ENCODE measurements at places on chromosomes 1 and 21.

- DNase-seq: no peak
Measured at GRCh38 chr1:71885171-71885570, 397.2 kb downstream of the NEGR1 start.

GRCh38 chr1:74641876-74642275 lies 31.7 kb downstream of the ERICH3 start:
- no peak for DNase-seq

DNA sequence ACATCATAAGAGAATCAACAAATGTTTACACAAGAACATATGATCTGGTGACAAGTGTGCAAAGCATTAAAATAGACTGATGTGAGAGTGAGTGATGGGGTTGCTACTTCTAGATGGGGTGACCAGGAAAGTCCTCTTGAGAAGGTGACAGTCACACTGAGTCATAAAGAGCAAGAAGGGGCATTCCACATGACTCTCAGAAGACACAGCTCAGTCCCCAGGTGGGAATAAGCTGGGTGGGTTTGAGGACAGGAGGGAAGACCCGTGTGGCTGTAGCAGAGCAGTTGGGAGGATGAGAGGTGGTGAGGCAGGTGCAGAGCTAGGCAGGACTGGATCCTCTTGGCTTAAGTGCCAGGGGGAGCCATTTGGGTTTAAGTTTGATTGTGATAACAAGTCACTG lies 53.1 kb downstream of the TNR start:
- no peak for DNase-seq

DNA sequence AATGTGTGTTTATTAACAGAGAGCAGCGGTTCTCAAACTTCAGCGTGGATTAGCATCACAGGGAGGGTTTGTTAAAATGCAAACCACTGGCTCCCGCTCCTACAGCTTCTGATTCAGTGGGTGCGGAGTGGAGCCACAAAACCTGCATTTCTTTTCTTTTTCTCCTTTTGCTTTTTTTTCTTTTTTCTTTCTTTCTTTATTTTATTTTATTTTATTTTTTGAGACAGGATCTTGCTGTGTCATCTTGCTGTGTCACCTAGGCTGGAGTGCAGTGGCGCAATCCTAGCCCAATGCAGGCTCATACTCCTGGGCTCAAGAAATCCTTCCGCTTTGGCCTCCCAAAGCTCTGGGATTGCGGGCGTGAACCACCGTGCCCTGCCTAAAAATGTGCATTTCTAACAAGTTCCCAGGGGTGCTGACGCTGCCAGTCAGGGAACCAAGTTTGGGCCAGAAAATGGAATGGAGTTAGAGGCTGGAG lies 20.9 kb upstream of the SLC1A7 start:
- DNase-seq: no peak

DNA sequence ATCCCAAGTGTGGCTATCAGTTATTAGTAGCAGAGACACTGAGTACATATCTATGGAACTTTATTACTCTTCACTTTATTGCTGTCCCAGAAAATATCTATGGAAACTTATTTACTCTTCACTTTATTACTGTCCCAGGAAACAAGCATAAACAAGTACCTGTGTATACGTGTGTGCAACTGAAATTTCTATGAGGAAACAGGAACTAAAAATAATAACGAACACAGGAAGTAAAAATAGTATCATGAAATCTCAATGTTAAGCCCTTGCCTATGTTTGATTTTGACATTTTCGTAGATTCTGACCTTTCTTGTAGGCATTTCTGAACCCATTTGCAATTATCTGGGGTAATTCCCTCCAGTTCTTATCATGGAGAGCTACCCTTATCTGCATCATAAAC lies 64.9 kb upstream of the KRTAP19-8 start:
- DNase-seq: no peak

DNA sequence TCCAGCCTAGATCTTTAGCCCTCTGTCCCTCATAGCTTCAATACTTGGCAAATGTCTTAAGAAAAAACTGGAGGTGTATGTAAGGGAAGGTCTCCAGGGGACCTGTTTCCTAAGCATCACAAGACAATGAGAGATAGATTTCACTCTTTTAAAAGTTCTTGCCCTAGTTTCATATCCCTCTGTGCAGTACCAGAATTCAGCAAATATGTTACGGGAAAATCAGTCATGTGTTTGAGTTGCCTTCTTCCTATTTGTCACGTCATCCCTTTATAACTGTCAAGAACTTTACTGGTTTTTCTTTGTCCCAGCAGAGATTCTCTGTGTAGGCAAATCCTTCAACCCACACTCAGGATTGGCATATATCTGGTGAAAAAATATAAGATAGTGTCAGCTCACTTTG lies 32.3 kb downstream of the DNASE2B start:
- DNase-seq: no peak

GRCh38 chr1:159923203-159924024 lies 1.9 kb downstream of the TAGLN2 start:
- DNase-seq: peak; percentile 53

DNA sequence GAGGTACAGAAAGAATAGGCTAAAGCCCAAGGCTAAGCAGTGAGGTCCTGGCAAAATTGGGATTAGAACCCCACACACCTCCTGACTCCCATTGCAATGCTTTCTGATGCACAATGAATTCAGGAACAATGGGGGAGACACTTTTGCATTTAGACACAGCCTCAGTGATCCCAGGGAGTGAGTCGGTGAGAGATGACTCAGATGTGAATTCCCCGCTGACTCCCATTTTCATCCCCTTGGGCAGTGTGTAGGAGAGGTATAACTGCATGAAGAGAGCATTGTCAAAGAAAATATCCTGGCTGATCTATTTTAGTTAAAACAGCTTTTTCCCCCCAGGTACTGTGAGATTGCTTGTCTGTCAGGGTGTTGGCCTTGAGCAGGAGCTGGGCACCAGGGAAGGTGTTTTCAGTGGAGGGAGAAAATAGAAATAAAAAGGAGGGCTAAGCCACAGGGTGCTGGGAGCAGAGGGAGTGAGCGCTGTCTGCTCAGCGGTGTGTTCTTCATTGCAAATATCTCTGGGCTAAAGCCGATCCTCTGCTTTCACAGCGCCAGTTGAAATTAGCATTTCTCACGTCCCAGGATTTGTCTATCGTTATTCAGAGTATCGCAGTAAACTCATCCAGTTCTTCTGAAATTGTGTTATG lies 247.7 kb upstream of the PTBP2 start:
- no peak for DNase-seq

DNA sequence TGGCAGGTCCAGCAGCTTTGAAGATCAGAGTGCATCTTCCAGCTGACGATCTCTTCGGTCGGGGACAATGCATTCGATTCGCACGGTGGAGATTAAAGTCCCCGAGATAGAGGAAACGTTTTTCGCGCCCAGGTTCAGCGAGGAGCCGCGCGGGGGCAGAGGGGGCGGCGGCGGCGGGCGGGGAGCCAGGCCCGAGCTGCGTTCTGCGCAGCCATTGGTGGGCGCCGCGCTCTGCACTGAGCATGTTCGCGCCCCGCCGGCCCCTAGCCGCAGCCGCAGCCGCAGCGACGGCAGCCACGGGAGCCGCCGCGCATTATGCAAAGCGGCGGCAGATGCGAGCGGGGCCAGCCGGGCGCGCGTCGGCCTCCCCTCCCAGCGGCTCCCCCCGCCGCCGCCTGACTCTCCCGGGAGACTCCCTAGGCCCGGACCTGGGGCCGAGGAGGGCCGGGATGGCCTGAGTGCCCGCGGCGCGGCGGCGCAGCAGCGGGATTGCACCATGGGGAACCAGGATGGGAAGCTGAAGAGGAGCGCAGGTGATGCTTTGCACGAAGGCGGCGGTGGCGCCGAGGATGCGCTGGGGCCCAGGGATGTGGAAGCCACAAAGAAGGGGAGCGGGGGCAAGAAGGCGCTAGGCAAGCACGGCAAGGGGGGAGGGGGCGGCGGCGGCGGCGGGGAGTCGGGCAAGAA lies at the start of gene FMN2:
FMN2 (plus strand) TSS at position 270 of the 687 bp plus-strand sequence; CDS start at position 497, 227 bp downstream.
- peak; percentile 93 for DNase-seq

DNA sequence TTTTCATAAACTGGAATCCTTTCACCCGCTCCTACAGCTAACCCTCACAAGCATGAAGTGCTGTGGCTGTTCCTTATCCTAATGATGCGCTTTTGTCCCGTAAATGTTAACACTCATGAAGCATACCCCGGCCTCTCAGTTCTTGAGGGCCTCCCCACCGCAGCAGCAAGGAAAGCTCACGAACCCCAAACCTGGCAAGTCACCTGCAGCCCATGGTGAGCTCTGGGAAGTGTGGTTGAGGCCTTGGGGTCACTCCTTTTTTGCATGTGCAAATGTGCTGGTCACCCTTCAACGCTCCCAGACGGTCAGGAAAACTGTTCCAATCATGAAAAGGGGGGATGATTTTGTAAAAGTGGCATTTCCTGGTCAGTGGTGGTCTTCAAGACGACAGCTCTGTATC lies 124.6 kb downstream of the PRDM2 start:
- DNase-seq: no peak

DNA sequence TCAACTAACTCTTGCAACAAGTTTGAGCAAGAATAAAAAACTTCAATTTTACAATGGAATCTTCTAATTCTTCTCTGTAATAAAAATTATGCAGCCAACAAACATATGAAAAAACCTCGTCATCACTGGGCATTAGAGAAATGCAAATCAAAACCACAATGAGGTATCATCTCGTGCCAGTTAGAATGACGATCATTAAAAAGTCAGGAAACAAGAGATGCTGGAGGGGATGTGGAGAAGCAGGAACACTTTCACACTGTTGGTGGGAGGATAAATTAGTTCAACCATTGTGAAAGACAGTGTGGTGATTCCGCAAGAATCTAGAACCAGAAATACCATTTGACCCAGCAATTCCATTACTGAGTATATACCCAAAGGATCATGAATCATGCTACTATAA lies 327.5 kb upstream of the LYPLAL1 start:
- no peak for DNase-seq

GRCh38 chr1:12658531-12659453 lies 14.9 kb downstream of the AADACL4 start:
- DNase-seq: peak; percentile 77

GRCh38 chr1:152036267-152037216 lies at the start of gene S100A11:
Gene S100A11, minus strand, starts transcription at chr1:152037004. Its CDS starts 89 bp downstream, at chr1:152036915.
- DNase-seq: peak; percentile 84

GRCh38 chr1:14113841-14114567 lies 414.0 kb downstream of the PRDM2 start:
- DNase-seq: peak; percentile 69

GRCh38 chr1:233439721-233440120 lies 112.2 kb downstream of the MAP3K21 start:
- DNase-seq: no peak

- DNase-seq: peak; percentile 66
Measured at GRCh38 chr1:208149776-208150514, 94.2 kb downstream of the PLXNA2 start.

GRCh38 chr21:26715878-26716506 lies 129.2 kb downstream of the ADAMTS1 start:
- peak; percentile 50 for DNase-seq

DNA sequence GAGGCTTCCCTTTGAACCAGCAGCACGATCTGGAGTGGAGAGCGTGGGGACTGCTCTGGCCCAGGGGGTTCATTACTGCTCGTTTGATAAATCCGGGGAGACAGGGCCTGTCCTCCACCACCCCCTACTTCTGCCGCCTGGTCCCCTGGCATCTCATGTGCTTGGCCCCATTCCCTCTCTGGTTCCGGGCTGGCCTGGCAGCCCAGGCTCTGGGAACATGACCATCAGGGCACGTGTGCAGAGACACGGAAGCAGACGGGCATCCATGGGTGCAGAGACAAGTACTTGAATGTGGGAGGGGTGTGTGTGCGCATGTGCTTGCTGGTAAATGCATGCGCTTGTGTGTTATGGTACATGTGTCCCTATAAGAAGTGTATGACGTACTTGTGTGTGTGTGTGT lies 75.5 kb downstream of the KIRREL1 start:
- no peak for DNase-seq

- no peak for DNase-seq
Measured at GRCh38 chr1:77060000-77060399, 159.2 kb downstream of the PIGK start.

DNA sequence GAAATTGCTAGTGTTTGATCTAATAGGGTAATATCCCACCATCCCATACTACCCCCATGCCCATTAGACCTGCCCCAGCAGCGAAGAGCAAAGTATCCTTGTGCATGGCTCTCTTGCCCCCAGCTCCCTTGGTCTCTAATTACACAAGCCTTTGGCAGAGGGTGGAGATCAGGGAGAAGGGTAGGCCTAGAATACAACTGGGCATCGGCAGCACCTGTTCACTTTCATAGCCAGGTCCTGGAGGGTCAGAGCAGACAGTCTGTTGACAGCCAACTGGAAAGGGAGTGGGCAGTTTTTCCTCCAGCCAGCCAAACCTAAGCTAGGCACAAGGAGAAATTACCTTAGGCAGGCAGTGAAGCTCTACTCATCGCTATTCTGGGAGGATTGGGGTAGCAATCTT lies 2.7 kb upstream of the PIGC start:
- no peak for DNase-seq

GRCh38 chr1:162150112-162150511 lies 80.6 kb downstream of the NOS1AP start:
- no peak for DNase-seq

DNA sequence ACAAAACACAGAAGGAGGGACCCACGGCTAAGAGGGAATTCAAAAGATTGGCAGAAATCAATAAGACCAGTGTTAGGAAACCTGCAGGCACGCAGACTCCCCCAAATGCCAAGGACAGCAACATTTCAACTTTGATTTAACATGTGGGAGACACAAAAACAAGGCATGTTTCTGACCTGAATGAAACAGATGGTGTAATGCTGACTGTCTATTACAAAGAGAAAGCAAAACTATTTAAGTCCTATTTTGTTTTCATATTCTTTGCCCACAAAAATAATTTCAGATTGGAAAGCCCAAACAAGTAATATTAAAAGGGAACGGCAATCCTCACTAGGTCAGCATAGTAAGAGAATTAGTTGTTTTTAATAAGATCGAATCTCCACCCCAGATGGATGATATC lies 107.9 kb downstream of the S1PR1 start:
- no peak for DNase-seq

DNA sequence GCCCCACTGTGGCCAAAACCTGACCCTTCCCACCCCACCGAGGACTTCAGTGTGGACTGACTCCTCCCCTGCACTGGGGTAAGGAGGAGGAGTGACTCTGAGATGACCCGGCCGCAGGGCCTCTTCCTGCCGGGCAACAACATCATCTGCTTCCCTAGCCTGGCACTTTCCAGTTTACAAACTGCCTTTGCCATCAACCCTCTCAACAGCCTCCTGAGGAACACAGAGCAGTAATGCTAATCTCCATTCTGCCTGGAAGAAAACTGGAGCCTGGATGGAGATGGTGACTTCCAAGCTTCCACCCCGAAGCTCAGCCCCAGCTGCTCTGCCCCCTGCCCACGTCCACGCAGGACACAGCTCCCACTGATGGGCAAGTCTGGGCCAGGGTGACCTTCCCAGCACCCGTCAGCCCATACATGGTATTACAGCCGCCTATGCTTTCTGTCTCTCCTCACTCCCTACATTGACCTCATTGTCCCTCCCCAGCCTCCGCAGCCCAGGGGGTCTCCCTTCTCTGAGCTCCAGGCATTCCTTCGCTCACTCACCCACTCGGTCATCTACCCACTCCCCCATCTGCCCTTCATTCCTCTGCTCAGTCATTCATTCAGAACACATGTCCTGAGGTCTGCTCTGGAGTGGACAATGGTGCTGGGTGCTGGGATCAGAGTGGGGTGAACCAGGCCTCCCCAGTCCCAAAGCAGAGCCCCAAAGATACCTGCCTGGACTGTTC lies 34.2 kb downstream of the RAP1GAP start:
- DNase-seq: no peak

GRCh38 chr1:119150150-119150549 lies 9.7 kb upstream of the WARS2 start:
- no peak for DNase-seq

All from glutamatergic neuron (in vitro differentiated cells).